ENCODE measurements at places on chromosomes 13 and 19. TPM values are rescaled to one million over a fixed set of nuclear protein-coding genes. Genes with fewer than 3 reads are reported as not detected.

The PPP5C gene
- 172 TPM for polyA plus RNA-seq

The ZNF790 gene
- polyA plus RNA-seq = 1.6 TPM

The OLFM2 gene
- polyA plus RNA-seq = 1.9 TPM

DNA sequence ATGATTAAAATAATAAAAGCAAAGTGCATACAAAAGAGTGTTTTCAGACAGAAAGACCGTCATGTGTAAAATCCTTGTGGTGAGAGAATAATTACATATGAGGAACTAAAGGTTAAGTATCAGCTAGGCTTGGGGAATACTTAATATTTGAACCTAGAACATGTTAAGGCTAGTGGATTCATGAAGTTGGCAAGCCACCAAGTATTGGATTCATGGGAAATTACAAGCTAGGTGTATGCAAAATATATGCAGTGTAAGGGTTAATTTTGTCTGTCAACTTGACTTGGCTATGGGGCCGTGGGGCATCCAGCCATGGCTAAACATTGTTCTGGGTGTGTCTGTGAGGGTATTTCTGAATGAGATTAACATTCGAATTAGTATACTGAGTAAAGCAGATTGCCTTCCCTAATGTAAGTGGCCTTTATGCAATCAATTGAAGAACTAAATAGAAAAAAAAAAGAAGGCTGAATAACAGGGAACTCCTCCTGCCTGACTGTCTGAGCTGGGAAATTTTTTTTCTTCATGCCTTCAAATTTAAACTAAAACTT is 533.5 kb upstream of the KLF12 start:
- no peaks in the 10 kb centered on the region for H3K36me3 ChIP-seq
- no peak overlapping the region for H3K4me3 ChIP-seq
- no peaks in the 10 kb centered on the region for H3K4me1 ChIP-seq
- no peak overlapping the region for H3K27ac ChIP-seq
- DNase-seq = no peak

- DNase-seq = no peak
- no peaks in the 10 kb centered on the region for H3K4me1 ChIP-seq
- no peak overlapping the region for H3K4me3 ChIP-seq
- H3K27ac ChIP-seq = no peak overlapping the region
- H3K36me3 ChIP-seq = no peaks in the 10 kb centered on the region
These were observed 470.7 kb downstream of the TSHZ3 start for GRCh38 chr19:30878495-30878894.
